ENCODE measurements at places on chromosomes 12 and 14.

DNA sequence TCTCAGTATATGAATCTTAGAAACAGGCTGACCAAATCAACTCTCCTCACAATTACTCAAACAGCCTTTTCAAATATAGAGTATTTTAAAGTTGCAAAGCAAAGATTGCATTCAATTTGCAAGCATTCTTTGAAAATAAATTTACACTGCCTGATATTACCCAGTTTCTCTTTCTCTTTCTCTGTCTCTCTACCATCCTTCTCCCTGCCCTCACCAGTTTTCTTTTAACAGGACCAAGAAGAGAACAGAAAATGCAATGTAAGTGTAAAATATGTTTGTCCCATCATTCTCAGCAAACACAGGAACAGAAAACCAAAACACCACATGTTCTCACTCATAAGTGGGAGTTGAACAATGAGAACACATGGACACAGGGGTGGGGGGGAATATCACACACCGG lies 520.3 kb upstream of the USP15 start:
- DNase-seq, result no peak

DNA sequence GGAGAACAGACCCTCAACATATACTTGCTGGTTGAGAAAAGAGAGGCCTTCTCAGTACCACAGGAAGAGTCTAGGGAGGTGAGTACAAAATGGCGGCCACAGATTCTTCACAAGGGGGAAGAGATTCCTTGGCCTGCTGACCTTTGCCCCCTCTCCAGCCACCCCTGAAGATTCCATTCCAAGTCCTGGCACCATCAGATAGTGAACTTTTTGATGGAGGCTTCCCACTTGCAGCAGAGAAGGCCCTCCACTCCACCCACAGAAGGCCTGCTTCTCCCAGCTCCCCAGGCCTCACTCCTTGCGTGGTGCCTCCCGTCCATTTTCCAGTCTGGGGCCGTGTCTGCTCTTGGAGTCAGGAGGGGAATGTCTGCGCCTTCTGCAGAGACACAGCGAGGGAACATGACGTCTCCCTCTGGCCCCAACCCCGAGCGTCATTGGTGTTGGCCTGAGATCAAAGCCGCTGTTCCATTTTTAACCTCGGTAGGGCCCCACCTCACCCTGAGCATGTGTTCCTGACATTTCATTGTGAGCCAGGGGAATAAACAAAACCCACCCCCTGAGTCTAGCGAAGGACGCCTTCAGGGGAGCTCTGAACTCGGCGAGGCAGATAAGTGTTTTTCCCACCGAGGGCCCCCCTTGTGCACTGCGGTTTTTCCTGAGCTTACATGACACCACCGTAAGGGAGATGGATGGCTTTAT lies 268.7 kb upstream of the TBX3 start:
- no peak for DNase-seq

GRCh38 chr12:57224973-57225679 lies 4.4 kb upstream of the SHMT2 start:
- peak; percentile 70 for DNase-seq

GRCh38 chr14:101030586-101030985 lies 127.1 kb upstream of the RTL1 start:
- DNase-seq, result no peak

GRCh38 chr12:52917800-52918199 lies 12.9 kb upstream of the KRT8 start:
- no peak for DNase-seq

- DNase-seq, result no peak
Measured at GRCh38 chr12:19642345-19642744, 203.1 kb downstream of the AEBP2 start.

DNA sequence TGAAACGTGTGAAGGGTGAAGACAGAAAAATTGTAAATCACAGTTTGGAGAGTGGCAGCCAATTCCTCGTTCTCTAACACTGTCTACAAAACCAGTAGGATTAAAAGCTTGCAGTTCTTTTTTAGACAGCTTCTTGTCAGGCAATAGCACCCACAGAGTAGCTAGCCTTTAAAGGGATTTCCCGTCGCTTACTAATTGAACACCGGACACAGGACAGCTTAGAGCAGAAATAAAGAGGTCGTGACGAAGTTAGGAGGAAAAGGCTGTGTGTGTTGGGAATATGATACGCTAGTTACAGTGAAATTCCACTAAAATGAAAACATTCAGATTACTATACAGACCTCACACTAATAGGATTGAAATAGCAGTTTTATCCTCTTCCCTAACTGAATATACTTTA lies 149.1 kb upstream of the FLRT2 start:
- DNase-seq, result no peak

DNA sequence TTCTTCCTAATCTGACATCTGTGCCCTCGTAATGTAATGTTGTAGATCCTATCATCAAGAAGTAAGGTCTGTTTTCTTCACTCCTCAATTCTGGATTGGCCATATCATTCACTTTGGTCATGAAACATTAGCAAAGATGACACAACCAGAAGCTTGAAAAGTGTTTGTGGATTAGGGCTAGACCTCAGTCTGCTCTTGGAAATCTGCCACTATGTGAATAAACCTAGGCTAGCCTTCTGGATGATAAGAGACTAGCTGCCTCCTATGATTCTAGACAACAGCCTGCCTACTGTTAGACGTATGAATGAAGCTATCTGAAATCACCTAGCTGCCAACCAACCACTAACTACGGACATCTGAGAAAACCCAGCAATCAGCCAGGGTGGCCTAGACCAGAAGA lies 38.7 kb upstream of the LYZ start:
- DNase-seq, result no peak

GRCh38 chr12:26564391-26564790 lies 268.6 kb downstream of the ITPR2 start:
- no peak for DNase-seq
